ENCODE measurements at places on chromosomes 1 and 21. TPM values are rescaled to one million over a fixed set of nuclear protein-coding genes. Genes with fewer than 3 reads are reported as not detected.

Gene FYB2
- total RNA-seq, result not detected

Gene ADGRL4
- total RNA-seq, result 22.1 TPM

Gene AMY1C
- not detected for total RNA-seq

Gene RNU5D-1
- not detected for total RNA-seq

Gene AIM2
- 0.13 TPM for total RNA-seq

Gene CLDN8
- not detected for total RNA-seq

Gene EFNA1
- 1.8 TPM for total RNA-seq

Gene BMP8A
- total RNA-seq, result 0.40 TPM

Gene GPR37L1
- total RNA-seq, result not detected

Gene AHCYL1
- total RNA-seq, result 64.3 TPM

All from epithelial cell of alveolus of lung (primary cell).